Psoas muscle (tissue), 8 donors: ENCODE measurements at places on chromosomes 6 and 20. TPM values are rescaled to one million over a fixed set of nuclear protein-coding genes. Genes with fewer than 3 reads are reported as not detected.

The VPS16 gene
- 25.5 TPM for total RNA-seq

The ZFAND3 gene
- 152 TPM for total RNA-seq

The BPIFA1 gene
- not detected for total RNA-seq

GRCh38 chr20:63495741-63496595 lies 2.9 kb downstream of the EEF1A2 start:
- DNase-seq: peak; percentile 69

DNA sequence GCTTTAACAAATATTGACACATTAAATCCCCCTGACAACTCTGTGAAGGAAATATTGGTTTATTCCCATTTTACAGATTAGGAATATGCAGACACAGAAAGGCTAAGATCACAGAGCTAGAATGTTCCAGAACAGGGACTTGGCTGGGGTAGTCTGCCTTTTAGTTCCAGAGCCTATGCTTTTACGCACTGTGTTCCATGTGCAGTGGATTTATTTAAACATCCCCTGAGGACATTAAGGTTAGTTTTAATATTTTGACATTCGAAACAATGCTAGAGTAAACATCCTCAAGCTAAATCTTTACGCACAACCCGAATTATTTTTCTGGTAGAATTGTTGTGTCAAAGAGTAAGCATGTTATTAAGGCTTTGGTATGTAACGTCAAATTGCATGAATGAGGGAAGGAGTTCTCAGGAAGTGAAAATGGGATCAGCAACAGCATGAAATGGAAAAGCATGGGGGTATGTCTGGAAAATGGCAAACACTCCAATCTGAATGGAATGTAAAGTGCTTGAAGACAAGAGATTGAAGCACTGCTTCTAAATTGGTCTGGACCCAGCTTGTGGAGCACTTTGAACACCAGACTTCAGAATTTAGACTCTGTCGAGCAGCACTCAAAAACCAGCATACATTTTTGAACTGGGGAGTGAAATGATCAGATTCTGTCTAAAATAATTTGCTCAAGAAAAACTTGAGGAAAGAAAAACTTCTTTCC lies 429.9 kb downstream of the CD83 start:
- DNase-seq: no peak

DNA sequence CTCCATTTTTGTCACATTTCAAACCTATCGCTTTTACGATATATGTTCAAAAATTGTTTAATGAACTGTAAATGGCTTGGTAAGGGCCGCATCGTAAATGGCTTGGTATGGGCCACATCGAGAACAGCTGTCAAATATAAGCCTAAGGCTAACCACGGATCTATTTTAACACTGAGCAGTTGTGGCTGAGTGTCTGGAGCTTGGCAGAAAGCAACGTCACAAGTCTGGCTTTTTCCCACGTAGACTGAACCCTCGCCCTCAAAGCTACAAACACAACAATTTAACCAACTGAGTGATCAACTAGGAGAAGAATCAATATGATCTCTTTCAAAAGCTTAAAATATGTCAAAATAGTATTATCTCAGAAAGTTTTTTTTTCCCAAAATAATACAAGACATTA lies 71.4 kb upstream of the PRSS16 start:
- no peak for DNase-seq

DNA sequence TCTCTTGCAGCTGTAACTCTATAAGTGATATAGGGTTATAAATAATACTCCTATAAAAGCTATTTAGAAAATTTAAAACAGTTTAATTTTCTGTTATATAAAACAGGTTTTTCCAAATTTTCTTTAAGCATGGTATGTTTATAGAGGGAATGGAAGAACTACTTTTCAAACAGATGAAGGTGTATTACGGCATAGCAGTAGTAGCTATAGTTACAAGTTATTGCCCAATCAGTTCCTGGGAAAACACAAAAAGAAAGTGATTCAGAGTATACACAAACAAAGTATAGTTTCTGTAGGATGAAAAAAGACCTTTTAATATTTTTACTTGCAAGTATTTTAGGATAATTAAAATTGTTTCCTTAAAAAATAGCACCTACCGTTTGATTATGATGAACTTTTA lies 9.8 kb downstream of the SLC17A5 start:
- no peak for DNase-seq

DNA sequence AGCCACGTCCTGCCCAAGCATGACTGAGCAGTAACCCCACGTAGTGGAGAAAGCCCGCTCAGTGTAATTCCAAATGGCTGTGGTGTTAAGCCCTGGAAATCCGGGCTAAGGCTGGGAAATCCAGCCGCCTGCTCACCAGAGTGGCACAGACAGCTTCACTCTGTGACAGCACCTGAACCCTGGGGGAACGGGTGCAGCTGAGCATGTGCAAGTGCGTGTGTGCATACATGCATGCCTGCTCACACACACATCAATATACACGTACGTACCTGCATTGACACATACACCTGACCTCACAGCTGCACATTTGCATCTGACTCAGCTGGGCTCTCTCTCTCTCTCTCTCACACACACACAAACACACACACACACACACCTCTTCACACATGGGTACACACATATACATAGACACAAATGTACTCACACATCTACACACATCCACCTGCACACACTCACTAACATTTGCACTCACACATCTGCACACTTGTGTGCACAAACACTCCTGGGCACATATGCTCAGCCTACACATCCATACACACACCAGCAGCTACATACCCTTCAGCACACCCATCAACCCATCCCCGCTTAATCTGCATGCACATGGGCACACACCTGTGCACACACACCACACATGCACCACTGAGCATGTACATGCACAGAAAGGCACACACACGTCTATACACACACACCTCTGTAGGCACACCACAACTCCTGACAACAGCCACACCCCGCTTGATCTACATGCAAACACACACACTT lies 114.1 kb downstream of the GRM4 start:
- DNase-seq: no peak
